Activated CD4-positive, alpha-beta T cell treated with anti-CD3 and anti-CD28 coated beads, Interleukin-2, Interleukin-6, amounts not matched to agents 100 ng/mL and 50 ng/mL, durations not matched to agents 16 hours and 8 hours (primary cell): ENCODE measurements at places on chromosomes 7 and 10.

GRCh38 chr7:117395743-117396142, 31.6 kb downstream of the ASZ1 start:
- DNase-seq: no peak

GRCh38 chr10:366186-366585, 230.9 kb downstream of the ZMYND11 start:
- DNase-seq: no peak

DNA sequence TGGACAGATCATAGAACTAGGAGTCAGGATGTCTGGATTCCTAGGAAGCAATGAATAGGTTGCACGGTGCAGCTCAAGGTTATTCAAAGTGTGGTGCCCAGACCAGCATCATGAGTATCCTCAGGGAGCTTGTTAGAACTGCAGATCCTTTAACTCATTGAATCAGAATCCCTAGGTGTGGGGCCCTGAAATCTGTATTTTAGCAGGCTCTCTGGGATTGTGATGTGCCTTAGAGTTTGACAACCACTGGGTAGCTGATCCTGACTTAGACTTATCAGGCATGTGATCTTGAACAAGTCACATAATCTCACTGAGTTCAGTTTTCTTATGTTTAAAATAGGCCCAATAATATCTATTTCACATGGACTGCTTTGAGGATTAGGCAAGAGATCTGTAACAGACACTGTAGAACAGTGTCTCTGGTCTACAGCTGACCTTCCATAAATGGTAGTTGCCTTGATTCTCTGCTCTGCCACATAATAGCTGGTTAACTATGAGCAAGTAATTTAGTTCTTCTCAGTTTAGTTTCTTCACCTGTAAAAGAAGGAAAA, 46.4 kb upstream of the ATRNL1 start:
- DNase-seq: no peak

DNA sequence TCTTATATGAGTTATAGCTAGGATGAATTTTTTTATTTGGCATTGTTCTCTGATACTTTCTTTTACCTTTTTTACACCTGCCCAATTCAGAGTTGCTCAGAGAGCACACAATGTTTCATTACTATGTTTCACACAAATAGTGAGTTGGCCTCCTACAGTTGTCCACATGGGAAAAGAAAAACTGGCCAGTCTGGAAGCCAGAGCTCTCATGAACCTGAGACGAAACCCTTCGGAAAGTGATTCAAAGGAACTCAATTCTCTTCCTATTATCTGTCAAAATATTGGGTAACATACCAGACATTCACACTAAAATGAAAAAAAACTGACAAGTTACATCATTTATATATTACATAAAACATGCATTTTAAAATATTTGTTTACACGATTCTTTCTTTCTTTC, 15.3 kb downstream of the SCRN1 start:
- no peak for DNase-seq

- DNase-seq: no peak
These were observed 258.3 kb downstream of the SNX13 start for GRCh38 chr7:17681965-17682364.

- DNase-seq: peak; percentile 12
These were observed 220.1 kb downstream of the PPP1R3A start for GRCh38 chr7:113698556-113699220.

DNA sequence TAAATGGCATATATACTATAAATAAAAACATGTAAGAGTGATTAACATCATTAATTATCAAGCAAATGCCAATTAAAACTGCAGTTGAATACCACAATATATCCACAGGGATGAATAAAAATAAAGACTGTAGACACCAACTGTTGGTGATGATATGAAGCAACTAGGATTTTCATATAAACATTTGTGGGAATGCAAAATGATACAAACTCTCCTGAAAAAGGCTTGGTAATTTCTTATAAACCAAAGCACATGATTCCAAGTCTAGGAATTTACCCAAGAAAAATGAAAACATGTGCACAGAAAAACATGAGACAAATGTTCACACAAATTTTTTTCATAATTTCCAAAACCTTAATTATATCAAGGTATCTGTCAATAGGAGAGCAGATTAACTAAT, 448.1 kb downstream of the ETV1 start:
- DNase-seq: no peak

DNA sequence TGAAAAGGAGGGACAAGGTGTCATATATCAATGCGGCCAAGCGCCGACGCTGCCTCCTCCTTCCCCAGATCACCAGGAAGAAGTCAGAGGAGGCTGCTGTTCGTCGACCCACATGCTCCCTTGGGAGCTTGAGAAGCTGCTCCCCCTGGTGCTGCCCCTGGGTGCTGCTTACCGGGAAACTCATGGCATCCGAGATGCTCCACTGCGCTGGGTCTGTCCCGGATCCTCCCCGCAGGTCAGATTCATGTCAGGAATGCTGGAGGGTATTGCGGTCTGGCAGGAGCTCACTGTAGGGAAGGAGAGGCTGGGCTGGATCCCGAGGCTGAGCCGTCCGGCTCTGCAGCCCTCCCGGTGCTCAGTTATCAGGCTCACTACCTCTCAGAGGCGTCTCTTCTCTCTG, 123.7 kb upstream of the FAM20C start:
- DNase-seq: no peak

- no peak for DNase-seq
These were observed 67.5 kb downstream of the PWWP2B start for GRCh38 chr10:132464256-132465192.

DNA sequence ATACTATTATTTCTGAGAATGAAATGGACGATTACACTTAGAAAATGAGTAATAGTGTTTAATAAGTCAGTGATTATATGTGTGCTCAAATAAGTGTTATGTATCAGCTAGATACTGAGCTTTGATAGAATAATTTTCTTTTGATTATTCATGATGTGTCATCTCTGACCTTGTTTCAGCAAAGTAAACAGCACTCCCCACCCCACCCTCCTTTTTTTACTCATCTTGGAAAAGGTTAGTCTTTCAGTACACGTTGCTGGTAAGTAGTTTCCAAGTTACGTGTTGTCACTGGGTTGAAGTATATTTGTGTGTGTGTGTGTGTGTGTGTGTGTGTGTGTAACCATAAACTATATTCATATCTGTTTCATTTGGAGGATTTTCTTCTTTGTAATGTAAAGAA, 84.1 kb downstream of the GNAI1 start:
- peak; percentile 47 for DNase-seq

DNA sequence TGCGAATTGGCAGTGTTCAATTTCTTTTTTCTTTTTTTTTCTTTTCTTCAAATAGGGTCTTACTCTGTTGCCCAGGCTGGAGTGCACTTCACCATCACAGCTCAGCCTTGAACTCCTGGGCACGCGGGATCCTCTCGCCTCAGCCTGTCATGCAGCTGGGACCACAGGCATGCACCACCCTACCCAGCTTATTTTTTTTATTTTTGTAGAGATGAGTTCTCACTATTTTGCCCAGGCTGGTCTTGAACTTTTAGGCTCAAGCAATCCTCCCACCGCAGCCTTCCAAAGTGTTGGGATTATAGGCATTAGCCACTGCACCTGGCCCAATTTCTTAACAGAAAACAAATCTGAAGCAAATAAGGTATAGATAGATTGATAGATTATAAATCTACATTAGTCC, 69.3 kb downstream of the SKIDA1 start:
- no peak for DNase-seq

DNA sequence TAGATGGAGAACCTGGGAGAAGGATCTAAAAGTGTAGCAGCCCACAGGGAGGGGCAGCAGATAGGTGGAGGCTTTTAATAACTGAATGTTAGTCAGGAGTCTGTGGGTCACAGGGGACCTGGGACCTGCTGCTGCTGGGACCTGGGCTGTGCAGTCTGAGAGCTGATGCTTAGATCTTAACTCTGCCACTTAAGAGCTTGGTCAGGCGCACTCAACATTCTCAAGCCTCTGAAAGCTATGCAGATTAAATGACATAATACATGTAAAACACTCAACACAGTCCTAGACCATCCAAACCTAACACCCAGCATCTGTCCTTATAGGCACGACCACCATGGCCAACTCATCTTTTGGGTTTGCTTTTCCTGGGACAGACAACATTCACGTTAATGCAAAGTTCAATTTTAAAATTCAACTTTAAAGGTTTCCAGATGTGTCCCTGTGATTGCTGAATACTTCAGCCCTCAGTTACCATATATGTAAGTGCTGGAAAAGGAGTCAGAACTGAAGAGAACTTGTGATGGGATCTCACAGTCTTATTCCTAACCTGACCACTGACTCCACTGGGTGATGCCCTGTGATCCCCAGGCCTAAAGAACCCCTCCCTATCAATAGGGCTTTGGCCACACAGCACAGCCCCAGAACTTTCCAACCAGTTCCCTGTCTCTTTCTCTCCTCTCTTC, 321.0 kb downstream of the PLXNA4 start:
- no peak for DNase-seq

DNA sequence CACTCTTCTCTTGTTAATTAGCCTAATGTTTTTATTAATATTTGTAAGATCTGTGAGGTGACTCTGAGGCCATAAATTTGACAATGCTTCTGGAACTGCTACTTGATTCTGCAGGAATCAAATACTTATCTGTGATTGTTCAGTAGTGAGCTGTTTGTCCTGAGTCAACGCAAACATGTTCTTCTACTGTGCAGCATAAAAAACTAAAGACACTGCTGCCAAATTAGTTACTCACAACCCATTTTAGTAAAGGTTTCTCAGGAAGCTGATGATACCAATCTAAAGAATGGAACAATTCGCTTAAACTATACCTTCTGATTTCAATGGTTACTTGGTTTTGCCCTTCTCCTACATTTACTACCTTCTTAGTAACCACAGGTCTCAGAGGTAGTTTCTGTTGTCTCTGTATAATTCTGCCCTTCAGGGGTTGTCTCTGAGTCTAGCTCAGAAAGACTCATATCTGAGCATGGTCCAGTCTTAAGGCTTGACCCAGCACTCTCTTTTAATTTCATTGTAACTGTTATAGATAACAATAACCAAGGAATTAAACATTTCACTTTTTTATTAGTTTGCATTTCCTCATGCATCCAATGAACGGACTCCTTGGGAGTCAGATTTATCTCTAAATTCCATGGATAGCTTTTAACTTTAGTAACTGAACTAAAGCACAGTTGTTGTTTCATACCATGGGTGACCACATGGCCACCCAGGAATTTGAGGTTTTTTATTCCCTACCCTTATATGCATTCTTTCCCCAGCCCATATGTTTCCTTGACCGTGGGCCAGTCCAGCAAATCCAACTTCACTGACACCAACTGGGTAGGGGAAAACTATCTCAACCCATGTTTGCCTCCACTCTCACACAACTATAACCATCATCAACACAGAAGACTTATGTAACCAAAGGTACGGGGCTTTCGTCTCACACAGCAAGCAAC, 309.5 kb upstream of the TEX47 start:
- DNase-seq: no peak

GRCh38 chr10:17802976-17803375, 6.2 kb upstream of the MRC1 start:
- no peak for DNase-seq

- DNase-seq: no peak
These were observed 618.5 kb downstream of the INHBA start for GRCh38 chr7:41084381-41084780.

- DNase-seq: no peak
These were observed 34.6 kb upstream of the ST7 start for GRCh38 chr7:116918704-116919103.

DNA sequence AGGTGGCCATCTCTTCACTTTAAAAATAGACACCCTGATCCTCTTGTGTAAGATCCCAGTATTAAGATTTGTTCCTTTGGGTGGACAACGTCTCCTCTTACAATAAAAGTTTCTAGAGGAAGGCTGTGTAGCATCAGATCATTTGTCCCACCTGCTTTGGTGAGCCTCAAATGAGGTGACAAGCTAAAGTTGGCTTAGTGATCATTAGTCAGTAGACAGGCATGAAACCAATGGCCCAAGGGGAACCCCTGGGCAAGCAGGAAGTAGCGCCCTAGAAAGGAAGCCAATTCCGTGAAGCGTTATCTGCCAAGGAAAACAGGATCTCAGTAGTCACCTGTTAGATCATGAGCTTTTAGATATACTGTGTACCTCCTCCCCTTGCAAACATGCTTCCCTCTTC, 66.8 kb downstream of the PCGF5 start:
- no peak for DNase-seq

DNA sequence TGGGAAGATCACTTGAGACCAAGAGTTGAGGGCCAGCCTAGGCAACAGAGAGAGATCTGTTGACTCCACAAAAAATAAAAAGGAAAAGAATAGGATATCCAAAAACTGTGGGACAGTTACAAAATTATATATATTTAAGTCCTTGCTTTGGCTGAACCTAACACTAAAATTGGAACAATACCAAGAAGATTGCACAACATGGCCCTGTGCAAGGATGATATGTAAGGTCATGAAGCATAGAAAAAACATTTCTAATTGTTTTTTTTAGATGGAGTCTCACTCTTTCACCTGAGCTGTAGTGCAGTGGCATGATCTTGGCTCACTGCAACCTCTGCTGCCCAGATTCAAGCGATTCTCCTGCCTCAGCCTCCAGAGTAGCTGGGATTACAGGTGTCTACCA, 139.0 kb downstream of the TPST1 start:
- DNase-seq: no peak

DNA sequence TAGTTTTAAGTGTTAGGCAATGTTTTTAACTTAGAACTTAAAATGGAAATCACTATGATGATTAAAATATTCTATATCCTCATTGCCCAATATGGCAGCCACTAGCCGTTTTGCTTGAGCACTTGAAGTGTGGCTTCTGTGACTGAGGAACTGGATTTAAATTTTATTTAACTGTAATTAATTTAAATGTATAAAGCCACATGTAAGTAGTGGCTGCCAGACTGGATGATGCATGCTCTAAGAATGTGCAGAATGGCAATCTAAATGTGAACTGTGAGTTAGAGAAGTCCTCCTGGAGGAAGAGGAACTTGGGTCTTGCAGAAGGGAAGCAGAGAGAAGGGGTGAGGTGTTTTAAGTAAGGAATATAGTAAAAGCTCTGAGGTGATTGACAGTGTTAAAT, 451.4 kb downstream of the SUGCT start:
- DNase-seq: no peak

DNA sequence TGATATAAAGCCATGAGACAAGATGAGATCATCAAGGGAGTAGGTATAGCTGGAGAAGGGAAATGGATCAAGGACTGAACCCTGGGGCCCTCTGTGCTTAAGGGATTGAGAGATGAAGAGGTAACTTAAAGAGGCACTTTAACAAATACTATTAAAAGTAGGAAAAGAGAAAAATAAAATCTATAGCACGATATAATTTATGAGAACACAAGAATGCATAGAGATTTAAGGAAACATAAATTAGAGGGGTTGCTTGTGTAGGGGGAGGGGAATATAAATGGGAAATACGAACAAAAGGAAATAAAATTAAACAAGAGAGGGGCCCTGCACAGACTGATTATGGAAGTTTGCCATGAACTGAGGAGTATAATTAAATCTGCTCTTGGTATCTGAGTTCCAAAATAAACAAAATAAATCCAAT, 15.6 kb upstream of the LRRC17 start:
- DNase-seq: no peak

DNA sequence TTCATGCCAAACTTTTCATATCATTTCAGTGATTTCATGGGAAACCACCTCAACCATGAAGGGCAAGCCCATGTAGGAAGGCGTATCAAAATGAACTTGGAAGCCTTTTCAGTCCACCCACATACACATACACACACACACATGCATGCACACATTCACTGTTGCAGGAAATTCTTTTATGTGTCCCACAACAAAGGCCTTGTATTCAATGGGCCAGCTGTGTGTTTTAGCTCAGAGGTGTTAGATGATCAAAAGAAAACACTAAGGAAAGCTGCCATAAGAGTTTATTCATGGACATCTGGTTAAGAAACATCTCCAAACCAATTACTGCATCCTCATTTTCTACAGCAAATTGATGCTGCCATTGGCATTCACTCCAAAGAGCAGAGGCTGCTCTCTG, 74.4 kb upstream of the STK17A start:
- no peak for DNase-seq
